ENCODE measurements at places on chromosomes 1 and 21.

- no peak overlapping the region for H3K4me3 ChIP-seq
- peaks cover 43% of the 10 kb centered on the region for H3K4me1 ChIP-seq
- peaks cover 41% of the 10 kb centered on the region for H3K36me3 ChIP-seq
- no peak overlapping the region for H3K27ac ChIP-seq
- no peaks in the 10 kb centered on the region for H3K27me3 ChIP-seq
These were observed 23.8 kb downstream of the C21orf91 start for GRCh38 chr21:17795146-17796036.

DNA sequence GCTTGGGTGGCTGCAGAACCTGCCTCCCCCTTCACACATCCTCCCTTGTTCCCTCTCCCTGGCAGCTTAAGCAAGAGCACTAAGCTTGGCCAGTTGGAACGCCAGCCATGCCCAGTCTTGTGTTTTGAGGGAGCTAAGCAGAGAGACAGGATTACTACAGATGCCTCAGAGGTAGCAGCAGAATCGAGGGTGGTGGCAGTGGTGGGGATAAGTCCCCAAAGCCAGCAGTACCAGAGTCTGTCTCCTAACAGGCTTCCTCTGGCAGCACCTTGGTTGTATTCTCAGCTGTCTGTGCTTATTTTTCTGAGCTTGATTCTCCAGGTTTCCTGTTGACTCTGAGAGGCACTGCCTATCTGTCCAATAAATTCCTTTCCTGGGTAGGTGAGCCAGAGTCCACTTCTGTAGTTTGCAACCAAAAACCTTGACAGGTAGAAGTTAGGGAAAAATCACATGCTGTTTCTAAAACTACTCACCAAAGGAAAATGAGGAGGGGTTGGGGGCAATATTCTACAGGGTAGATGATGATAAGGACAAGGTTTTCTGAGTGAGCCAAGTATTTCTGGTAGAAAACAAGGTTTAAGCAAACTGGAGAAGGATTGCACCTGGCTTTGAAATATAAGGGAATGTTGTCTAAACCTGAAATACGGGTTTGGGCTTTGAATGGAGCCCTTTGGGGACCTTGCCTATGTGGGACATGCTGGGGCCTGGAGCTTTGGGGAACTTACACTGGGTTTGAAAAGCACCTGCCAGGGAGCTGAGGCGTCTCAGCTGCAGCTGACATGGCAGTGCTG lies 100.8 kb downstream of the PBX1 start:
- no peak overlapping the region for H3K4me3 ChIP-seq
- H3K36me3 ChIP-seq = no peaks in the 10 kb centered on the region
- peak overlapping the region; percentile 14 for H3K27ac ChIP-seq
- H3K4me1 ChIP-seq = peaks cover 51% of the 10 kb centered on the region
- no peak for DNase-seq

GRCh38 chr1:94723894-94724293 lies 96.3 kb upstream of the SLC44A3 start:
- H3K27me3 ChIP-seq = no peaks in the 10 kb centered on the region
- DNase-seq = no peak
- H3K27ac ChIP-seq = no peak overlapping the region
- peaks cover 21% of the 10 kb centered on the region for H3K4me1 ChIP-seq
- no peak overlapping the region for H3K4me3 ChIP-seq

DNA sequence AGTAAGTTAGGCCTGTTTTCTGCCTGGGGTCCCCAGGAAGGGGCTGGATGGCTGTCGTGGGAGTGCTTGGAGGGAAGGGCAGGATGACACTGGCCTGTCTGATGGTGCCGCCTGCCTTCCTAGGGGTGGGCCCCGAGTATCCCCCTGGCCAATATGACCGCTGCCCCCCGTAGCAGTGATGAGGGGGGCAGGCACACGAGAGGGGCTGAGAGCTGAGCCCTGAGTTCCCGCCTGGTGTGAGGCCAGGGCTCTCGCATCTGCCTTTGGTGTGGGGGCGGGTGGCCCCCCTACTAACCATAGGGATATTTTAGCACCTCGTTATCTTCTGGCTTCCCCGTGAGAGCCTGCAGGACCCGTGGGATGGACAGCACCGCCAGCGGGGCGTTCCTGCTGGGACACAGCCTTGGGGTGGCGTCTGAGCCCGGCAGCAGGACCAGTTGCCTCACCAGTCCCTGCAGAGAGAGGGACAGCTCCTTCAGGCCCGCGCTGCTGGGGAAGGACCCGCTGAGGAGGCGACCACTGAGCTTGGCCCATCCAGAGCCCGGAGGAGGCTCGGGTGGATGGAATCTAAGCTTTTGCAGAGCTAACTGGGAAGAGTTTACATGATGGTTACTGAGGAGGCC lies 10.4 kb downstream of the KRTAP10-1 start:
- no peaks in the 10 kb centered on the region for H3K4me1 ChIP-seq
- peaks cover 25% of the 10 kb centered on the region for H3K27me3 ChIP-seq
- DNase-seq = peak; percentile 6

- DNase-seq = no peak
- no peak overlapping the region for H3K4me3 ChIP-seq
- no peak overlapping the region for H3K27ac ChIP-seq
- peaks cover 22% of the 10 kb centered on the region for H3K4me1 ChIP-seq
- H3K27me3 ChIP-seq = no peaks in the 10 kb centered on the region
- no peaks in the 10 kb centered on the region for H3K36me3 ChIP-seq
These were observed 55.7 kb downstream of the PSMG1 start for GRCh38 chr21:39127506-39127905.

GRCh38 chr1:14946684-14947238 lies 206.8 kb upstream of the TMEM51 start:
- no peaks in the 10 kb centered on the region for H3K27me3 ChIP-seq
- H3K36me3 ChIP-seq = no peaks in the 10 kb centered on the region
- H3K27ac ChIP-seq = peak overlapping the region; percentile 82

DNA sequence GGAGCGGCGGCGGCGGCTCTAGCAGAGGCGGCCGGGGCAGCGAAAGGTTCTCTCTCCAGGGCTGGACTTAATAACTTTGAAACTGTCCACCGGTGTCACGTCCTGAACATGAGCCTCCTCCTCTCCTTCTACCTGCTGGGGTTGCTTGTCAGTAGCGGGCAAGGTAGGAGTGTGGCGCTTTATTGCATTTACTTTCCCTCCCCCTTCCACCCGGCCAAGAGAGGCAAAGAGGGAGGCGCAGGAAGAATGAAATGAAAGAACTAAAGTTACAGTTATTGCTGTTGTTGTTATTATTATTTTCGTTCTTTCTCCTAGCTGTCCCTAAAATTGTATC lies 214 bp downstream of the NCAM2 start:
- H3K4me1 ChIP-seq = peaks cover 25% of the 10 kb centered on the region
- peaks cover 50% of the 10 kb centered on the region for H3K27me3 ChIP-seq
- H3K4me3 ChIP-seq = peak overlapping the region; percentile 73

GRCh38 chr1:58515794-58516401 lies 30.6 kb downstream of the OMA1 start:
- H3K27me3 ChIP-seq = no peaks in the 10 kb centered on the region
- no peak overlapping the region for H3K27ac ChIP-seq
- DNase-seq = no peak
- H3K4me3 ChIP-seq = no peak overlapping the region
- H3K4me1 ChIP-seq = peaks cover 11% of the 10 kb centered on the region
- peaks cover 28% of the 10 kb centered on the region for H3K36me3 ChIP-seq

DNA sequence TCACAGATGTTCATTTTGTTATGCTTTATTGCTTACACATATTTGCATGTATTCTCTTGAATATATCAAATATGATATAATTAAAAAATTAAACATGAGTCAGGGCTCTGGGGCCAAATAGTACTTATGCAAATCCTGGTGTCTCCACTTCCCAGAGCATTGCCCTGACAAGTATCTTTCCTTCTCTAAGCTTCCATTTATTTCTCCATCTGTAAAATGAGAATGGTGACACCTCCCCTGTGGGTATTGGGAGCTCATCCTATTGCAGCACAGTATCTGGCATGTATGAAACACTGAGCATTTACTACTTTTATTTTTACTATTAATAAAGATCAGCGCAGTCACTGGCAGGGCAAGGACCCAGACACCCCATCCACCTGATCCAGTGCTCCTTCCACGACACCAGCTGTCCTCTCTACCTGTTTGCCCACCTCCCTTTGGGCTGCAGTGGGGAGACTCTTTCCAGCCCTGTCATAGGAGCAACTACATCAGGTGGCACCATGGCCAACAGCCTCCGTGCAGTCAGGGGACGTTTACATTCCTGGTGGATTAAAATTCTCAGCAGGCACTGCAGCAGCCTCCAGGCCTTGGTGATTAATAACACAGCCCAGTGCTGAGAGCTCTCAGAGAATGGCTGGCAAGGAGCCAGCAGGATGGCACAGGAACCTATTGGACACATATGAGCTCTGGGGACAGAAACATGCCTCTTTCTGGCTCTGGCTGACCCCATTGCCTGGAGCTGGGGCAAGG lies 113.0 kb downstream of the DMRTB1 start:
- H3K27ac ChIP-seq = no peak overlapping the region
- peaks cover 29% of the 10 kb centered on the region for H3K27me3 ChIP-seq
- no peak overlapping the region for H3K4me3 ChIP-seq
- no peak for DNase-seq

- no peak overlapping the region for H3K4me3 ChIP-seq
- peak overlapping the region; percentile 53 for H3K27ac ChIP-seq
- DNase-seq = no peak
- no peaks in the 10 kb centered on the region for H3K27me3 ChIP-seq
- peaks cover 37% of the 10 kb centered on the region for H3K4me1 ChIP-seq
These were observed 15.3 kb downstream of the DNAJC11 start for GRCh38 chr1:6686294-6686693.

GRCh38 chr1:62790716-62791115 lies 6.8 kb downstream of the ATG4C start:
- no peaks in the 10 kb centered on the region for H3K27me3 ChIP-seq
- H3K27ac ChIP-seq = no peak overlapping the region
- no peak overlapping the region for H3K4me3 ChIP-seq
- DNase-seq = no peak

- no peak overlapping the region for H3K4me3 ChIP-seq
- no peaks in the 10 kb centered on the region for H3K4me1 ChIP-seq
- peaks cover 66% of the 10 kb centered on the region for H3K27me3 ChIP-seq
- no peaks in the 10 kb centered on the region for H3K36me3 ChIP-seq
- DNase-seq = no peak
These were observed 4.7 kb downstream of the OR2B11 start for GRCh38 chr1:247453245-247453644.

GRCh38 chr1:199308349-199308846 lies 669.6 kb downstream of the PTPRC start:
- no peak overlapping the region for H3K4me3 ChIP-seq
- no peaks in the 10 kb centered on the region for H3K27me3 ChIP-seq
- no peaks in the 10 kb centered on the region for H3K4me1 ChIP-seq
- no peak overlapping the region for H3K27ac ChIP-seq
- DNase-seq = no peak
- no peaks in the 10 kb centered on the region for H3K36me3 ChIP-seq
